Natural killer cell (primary cell): ENCODE measurements at places on chromosomes 1 and 21.

DNA sequence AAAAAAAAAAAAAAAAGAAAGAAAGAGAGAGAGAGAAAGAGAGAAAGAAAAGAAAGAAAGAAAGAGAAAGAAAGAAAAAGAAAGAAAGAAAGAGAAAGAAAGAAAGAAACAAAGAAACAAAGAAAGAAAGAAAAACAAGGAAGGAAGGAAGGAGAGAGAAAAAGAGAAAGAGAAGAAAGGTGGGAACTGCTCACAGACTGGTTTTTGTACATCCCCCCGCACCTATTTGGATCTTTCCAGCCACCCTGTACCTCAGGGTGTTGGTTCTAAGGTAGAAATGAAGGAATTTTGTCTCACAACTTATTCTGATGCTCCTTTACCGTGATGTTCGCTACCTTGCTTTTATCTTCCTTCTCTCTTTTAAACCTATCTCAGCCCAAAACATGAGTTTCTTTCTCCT, 43.3 kb upstream of the RGS18 start:
- no peak for DNase-seq

DNA sequence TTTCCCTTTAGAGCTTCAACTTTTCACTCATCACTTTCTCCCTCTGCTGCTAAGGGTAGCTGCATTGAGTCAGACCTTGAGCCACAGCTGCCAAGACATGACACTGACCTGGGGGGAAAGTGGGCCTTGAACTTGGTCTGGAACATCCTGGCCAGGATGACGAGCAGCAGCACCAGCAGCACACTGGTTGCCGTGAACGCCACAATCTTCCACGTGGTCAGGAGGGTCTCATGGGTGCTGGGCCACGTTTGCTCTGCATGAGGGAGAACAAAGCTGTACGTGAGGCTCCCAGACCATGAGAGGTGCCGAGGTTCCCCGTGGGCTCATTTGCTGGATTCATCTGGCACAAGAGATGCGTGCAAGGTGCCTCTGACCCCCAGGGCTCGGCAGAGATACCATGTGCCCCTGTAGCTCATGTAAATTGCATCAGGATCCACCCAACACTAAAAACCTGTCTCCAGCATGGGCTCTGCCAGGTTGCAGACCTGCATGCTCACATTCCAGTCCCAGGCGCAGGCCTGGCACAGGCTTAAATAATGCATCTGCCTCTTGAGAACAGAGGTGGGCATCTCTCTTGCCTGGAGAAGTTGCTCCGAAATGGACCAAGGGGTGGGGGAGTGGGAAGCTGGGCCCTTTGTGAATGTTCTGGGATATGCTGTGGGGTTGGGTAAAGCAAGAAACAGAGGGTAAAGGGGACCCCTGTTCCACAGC, 84.6 kb upstream of the TLR5 start:
- no peak for DNase-seq

DNA sequence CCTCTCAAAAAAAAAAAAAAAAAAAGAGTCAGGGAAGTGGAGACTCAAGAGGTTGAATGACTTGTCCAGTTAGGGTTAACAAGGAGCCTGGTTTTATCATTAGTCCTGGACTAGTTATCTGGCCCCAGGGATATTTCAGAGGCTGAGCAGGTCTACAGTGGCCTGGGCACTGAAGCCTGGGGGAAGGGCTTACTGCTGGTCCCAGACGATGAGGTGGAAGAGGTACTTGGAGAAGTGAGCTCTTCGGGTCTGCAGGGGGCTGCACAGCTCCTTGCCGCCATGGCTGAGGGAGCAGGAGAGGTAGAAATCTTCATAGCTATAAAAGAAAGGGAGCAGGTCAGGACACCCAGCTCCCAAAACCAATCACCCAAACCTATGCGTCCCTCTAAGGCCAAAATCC, 40.1 kb downstream of the PIK3C2B start:
- DNase-seq: no peak

DNA sequence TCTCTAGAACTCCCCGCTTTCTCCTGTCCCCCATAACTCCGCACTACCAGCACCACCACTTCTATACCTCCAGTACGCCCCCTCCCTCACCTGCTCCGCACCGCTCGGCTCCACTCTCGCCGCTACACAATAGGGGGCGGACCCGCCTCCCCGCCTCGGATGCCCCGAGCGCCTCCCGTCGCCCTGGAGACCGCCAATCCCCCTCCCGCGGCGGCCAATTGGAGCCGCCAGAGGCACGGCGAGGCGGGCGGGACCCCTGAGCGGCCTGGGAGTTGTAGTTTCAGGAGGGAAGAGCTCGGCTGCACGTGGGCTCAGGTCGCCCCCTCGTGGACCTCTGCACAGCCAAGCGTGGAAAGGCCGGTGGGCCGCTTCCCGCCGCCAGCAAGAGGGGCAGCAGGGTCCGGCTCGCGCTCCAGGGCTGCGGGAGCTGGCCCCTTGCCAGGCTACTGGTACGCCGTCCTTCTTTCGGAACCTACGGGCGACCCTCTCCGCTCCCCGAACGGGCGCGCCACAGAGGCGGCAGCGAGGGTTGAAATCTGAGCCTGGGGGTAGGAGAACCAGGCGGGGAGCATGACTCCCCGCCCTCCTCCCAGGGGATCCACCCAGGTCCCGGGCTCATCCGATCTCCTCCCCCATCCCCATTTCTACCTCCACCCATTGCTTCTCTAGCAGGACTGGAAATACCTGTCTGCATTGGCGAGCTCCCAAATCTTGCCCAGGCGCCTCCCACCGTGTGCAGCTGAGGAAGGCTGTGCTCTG, at the start of gene IGSF9:
Gene IGSF9, minus strand, starts transcription at position 131 of the 759 bp plus-strand sequence. CDS start 2,159 bp downstream, outside the sequence.
- peak; percentile 88 for DNase-seq

DNA sequence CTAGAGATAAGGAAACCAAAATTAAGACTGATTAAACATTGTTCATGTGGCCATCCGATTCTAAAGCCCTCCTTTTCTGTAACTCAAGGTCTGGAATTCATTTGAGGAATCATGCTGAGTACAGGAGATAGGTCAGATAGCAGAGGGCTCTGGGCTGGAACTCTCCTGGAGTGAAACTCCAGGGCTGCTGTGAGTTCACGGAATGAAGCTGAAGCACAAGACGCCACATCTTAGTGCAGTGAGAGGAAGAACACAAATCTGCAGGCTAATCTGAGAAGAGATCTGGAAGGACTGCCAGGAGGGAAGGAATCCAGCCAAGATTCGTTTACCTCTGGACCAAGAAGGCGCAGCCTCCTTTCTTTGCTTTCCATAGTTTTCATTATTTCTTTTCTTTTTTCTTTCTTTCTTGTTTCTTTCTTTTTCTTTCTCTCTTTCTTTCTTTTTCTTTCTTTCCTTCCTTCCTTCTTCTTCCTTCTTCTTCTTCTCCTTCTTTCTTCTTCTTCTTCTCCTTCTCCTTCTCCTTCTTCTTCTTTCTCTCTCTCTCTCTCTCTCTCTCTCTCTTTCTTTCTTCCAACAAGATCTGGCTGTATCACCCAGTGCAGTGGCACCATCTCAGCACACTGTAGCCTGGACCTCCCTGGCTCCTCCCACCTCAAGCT, 74.8 kb upstream of the ATP1B1 start:
- DNase-seq: no peak

- no peak for DNase-seq
These were observed 33.2 kb downstream of the KCNA10 start for GRCh38 chr1:110485725-110486124.

DNA sequence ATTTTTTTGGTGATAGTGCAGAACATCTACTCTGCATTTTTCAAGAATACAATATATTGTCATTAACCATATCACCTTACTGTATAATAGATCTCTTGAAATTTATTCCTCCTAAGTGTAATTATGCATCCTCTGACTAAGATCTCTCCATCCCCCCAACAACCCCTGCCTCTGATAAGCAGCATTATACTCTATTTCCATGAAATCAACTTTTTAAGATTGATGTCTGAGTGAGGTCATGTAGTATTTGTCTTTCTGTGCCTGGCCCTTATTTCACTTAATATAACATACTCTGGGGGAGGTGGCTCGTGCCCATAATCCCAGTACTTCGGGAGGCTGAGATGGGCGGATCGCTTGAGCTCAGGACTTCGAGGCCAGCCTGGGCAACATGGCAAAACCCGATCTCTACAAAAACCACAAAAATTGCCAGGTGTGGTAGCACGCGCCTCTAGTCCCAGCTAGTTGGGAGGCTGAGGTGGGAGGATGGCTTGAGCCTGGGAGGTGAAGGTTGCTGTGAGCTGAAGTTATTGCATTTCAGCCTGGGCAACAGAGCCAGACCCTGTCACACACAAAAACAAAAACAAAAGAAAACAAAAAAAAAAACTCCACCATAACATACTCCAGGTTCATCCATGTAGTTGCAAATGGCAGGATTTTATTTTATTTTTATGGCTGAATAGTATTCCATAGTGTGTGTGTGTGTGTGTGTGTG, 5.7 kb downstream of the ACOT11 start:
- no peak for DNase-seq

DNA sequence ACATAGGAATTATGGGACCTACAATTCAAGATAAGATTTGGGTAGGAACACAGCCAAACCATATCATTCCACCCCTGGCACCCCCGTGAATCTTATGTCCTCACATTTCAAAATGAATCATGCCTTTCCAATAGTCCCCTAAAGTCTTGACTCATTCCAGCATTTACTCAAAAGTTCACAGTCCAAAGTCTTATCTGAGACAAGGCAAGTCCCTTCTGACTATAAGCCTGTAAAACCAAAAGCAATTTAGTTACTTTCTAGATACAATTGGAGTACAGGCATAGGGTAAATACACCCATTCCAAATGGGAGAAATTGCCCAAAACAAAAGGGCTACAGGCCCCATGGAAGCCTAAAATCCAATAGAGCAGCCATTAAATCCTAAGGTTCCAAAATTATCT, 138.9 kb downstream of the PLPPR5 start:
- DNase-seq: no peak

DNA sequence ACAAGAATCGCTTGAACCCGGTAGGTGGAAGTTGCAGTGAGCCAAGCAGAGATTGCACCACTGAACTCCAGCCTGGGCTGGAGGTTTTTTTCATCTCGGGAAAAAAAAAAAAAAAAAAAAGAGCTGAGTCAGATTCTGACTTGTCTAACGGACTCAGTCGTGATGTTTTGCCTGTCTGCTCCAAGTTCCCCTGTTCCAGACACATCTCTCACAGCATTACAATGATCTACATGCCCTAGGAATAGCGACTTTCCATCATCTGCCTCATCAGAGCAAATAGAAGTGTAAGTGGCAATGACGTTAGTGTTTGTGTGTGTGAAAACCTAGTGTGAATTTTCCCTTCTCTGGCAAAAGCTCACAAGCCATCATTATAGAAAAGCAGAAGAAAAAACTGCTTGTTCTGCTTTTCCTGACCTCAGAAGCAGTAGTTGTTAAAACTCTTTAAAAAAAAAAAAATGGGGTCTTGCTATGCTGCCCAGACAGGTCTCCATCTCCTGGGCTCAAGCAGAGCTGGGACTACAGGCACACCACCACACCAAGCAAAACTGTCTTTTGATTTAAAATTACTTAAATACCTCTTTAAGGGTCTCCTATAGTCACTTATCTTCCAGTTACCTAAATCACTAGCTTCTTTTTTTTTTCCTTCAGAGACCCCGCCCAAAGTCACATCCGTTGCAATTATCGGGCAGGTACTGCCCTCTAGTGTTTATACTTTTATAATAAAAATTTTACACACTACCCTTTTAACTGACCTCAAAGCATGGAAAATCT, 37.3 kb downstream of the PLEKHO1 start:
- DNase-seq: peak; percentile 29

DNA sequence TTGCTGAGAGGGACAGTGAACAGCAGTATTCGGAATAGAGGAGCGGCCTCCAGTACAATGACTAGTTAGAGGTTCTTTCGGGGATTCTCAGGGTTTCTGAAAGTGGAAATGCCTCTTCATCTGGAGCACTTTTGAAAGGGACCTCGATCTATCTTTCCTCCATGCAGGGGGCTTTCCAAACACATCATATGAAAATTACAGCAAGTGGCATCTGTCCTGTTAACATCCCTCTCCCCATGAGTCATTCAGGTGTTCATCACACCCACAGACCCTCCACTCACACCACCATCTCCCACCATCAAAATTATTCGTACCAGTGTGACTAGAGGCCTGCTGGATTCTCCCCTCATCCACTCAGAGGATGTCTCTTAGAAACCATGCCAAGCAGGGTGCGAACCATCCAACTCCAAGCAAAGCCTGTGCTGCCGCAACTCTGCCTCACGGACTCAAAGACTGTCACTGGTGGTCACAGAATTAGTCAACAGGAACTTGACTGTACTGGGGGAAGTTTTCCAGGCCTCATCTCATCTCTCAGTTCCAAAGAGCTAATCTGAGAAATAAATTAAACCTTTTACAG, 211.1 kb downstream of the MRPL39 start:
- DNase-seq: no peak

GRCh38 chr1:223849352-223850254, 3.9 kb upstream of the TP53BP2 start:
- no peak for DNase-seq

GRCh38 chr1:217552339-217552951, 78.4 kb downstream of the GPATCH2 start:
- no peak for DNase-seq

DNA sequence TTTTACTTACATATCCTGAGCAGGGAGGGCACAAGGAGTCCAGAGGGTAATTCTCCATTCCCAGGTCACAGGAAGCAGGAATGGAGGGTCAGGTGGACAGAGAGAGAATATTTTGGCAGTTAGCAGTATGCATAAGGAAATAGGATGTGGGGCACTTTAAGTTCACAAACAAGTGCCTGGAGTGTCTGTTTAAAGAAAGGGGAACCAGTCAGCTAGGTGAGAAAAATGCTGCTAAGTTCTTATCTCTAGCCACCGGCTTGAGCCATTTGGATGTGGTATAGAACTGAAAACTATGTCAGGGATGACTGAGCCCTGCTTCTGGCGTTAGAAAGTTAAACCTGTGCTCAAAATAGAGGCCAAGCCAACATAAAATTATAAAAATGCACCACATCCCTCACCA, 739.7 kb upstream of the NCAM2 start:
- no peak for DNase-seq

DNA sequence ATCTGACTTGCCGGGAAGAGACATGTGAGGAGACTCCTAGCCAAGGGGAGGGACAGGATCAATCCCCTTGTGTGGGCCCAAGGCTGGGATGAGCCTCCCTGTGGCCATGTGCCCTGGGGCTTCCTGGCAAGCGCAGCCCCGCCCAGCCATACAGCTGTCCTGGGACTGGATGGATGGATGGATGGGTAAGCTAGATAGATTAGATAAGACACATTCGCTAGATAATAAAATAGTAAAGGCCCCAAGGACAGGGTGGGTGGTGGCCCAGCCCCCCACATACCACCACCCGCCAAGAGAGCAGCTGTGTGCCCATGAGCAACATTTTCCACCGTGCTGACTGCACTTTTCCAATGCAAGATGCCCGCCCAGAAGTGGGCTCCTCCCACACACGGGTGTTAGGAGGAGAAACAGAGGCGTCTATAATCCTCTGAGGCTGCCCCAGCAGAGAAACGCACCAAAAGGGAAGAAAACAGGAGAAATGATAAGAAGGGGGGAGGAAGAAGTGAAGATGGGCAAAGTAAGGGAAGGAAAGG, 25.1 kb downstream of the ZBTB17 start:
- no peak for DNase-seq

GRCh38 chr1:203369666-203370065, 18.7 kb upstream of the FMOD start:
- no peak for DNase-seq

GRCh38 chr1:224459966-224460365, 25.4 kb upstream of the WDR26 start:
- DNase-seq: no peak

GRCh38 chr1:192978195-192978710, 80.9 kb downstream of the UCHL5 start:
- DNase-seq: no peak
